ENCODE measurements at places on chromosomes 12 and 14. TPM values are rescaled to one million over a fixed set of nuclear protein-coding genes. Genes with fewer than 3 reads are reported as not detected.

The OR6C65 gene
- total RNA-seq = not detected

GRCh38 chr12:105256011-105256410 lies 20.0 kb upstream of the APPL2 start:
- DNase-seq = no peak

GRCh38 chr12:19484738-19485137 lies 45.4 kb downstream of the AEBP2 start:
- no peak for DNase-seq

DNA sequence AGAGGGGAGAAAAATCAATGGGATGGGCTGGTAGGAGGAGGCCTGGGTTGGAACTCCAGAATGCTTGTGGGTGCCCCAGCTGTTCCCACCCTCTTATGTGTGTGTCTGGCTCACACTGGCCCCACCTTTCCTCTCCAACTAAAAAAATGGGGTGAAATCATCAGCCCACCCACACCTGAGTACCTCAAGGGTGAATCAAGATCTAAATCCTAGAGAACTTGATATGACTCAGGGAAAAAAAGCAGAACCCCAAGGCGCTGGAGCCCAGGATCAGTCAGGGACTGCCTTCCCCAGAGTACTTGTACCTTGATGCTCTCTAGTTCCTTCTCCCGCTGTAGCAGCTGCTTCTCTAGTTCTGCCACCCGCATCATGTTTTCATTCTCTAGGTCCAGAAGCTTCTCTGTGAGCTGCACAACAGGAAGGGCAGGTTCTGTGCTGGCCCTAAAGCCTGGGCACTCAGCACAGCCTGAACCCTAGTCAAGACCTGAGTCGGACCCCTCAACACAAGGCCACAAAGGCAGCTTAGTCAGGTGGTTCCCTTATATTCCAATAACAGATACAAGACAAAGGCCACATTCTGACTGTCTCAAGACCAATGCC lies 29.7 kb downstream of the PRPF40B start:
- no peak for DNase-seq

The NAA30 gene
- 14.6 TPM for total RNA-seq

GRCh38 chr12:52230364-52231281 lies 2.4 kb upstream of the KRT7 start:
- no peak for DNase-seq

- DNase-seq = no peak
These were observed 69.3 kb upstream of the ADAMTS20 start for GRCh38 chr12:43621262-43621661.

GRCh38 chr14:29444216-29444615 lies 483.4 kb downstream of the PRKD1 start:
- DNase-seq = no peak

All from activated B cell treated with CpG ODN at 0.5 μM for 24 hours (primary cell).